Stimulated activated CD8-positive, alpha-beta memory T cell treated with anti-CD3 and anti-CD28 coated beads, Interleukin-15, amount 100 ng/mL, for 48 hours (primary cell): ENCODE measurements at places on chromosomes 7 and 10.

GRCh38 chr10:21099291-21100062 lies 202.4 kb upstream of the NEBL start:
- DNase-seq, result no peak

DNA sequence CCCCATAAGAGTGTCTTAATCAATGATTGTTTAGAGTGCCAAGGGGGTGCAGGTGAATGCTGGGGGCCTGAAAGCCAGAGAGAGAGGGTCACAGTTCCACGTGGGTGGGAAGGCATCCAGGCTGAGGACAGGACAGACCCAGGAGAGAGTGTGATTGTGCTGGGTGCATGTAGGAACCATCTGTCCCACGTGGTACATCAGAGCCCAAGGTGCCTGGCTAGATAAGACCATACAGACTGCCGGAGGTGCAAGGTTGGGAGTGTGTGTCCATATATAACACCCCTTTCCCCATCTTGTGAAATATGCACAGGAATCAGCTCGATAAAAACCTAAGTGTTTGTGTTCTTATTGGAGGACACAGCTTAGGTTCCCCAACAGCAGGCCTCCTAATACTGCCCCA lies 85.5 kb downstream of the WIPF3 start:
- DNase-seq, result no peak

DNA sequence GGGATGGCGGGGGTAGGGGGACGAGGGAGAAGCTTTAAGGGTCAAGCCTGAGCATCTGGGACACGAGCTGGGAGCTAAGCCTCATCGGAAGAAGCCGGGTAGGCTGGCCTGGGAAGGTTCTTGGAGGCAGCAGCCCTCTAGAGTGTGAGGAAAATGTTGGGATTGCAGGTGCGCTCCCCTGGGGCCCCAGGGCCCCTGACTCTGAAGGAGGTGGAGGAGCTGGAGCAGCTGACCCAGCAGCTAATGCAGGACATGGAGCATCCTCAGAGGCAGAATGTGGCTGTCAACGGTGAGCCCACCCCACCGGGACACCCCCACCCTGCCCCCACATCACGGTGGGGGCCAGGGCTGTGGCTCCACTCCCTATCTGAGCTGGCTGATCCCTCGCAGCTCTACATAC lies 6.9 kb downstream of the ZYX start:
- no peak for DNase-seq

- DNase-seq, result no peak
Measured at GRCh38 chr10:81724431-81724830, 150.6 kb upstream of the NRG3 start.

DNA sequence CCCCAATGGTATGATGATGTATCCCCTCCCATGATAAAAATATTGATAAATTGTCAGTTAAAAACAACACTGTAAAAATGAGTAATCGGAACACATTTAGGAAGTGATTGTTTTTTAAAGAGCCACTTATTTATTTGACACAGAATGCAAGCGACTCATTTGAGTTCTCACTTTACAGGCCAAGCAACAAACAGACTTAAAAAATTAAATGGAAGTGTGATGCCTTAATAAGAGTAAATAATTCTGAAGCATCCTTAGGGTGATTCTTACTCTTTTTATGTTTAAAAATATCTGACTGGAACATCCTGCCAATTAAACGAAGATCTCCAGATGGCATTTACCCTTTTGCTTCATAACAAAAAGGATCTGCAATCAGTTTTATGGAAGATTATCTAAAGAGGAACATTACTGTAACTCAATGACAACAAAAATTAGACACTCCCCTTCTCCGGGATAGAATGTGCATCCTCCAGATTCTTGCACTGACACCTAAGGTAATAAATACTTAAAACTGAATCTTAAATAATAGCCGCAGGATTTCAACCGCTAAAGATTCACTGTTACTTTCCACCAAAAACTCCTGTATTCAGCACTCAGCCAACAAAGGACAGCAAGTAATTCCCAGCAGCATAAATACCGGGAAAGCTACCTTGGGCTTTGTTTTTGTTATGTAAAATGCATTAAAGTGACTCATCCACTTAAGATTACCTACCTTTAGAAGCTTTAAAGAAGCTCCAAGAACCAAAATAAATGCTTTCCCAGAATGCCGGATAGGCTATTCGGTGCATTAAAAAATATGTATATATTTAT lies 1.7 kb downstream of the CACNA2D1 start:
- no peak for DNase-seq

DNA sequence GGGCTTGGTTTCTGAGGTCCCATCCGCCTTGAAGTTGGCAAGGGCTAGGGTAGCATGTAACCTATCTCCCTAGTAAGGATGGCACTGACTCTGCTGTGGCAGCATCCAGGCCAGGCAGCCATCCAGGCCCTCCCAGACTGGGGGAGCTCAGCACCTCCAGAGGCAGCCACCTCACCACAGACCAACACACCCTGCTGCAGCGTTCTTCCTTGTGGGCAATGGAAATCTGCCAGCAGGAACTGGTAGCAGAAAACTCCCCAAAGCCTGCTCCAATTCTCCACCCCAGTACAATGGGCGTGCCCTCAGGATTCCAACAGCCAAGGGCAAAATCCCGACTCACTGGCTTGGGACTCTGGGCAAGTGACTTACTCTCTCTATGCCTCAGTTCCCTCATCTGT lies 27.5 kb downstream of the DLG5 start:
- no peak for DNase-seq

DNA sequence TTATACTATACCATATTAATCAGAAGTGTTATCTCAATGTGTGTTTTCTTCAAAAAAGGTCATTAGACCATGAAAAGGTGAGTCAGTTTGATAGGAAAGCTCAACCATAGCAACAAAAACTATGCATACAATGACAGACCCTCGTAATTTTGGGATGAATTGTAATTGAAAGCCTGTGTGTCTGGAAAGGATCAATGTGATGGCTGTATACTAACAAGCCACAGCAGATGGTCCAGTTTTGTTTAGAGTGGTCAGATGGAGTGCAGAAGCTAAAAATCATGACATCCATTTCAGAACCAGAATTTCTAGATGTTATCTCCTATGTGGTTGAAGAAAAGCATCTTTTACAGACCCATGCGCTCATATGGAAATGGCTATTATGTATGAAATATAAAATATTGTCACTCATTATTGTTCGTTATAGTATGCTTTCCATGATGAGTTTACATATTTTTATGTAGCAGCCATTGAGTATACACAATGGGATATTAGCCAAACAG lies 88.3 kb upstream of the CNTNAP2 start:
- no peak for DNase-seq

GRCh38 chr10:110212119-110213006 lies 5.0 kb downstream of the MXI1 start:
- DNase-seq, result no peak

DNA sequence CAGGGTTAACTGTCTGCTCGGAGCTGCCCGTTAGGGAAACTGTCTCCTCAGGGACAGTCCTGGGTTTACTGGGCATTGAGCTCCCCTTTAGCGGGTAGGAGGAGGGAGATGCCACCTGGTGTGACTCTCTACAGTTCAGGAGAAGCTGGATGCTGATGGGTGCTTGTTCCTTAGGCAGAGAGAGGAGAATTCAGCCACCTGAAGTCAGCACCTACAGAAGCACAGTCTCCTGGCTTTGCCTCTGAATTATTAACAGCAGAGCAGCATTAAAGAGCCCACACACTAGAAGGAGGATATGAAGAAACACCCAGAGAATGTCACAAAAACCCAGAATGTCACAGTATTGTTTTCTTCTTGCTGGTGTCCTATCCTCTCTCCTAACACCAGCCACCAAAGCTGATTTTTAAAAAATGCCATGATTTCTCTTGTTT lies 696 bp downstream of the GIMAP4 start:
- no peak for DNase-seq

GRCh38 chr10:116627386-116627933 lies 6.7 kb downstream of the PNLIPRP2 start:
- no peak for DNase-seq

- no peak for DNase-seq
Measured at GRCh38 chr7:105354383-105354782, 34.3 kb downstream of the SRPK2 start.

GRCh38 chr7:158145370-158145769 lies 442.3 kb downstream of the PTPRN2 start:
- DNase-seq, result no peak

GRCh38 chr10:117441361-117441760 lies 66.1 kb upstream of the PDZD8 start:
- DNase-seq, result no peak

DNA sequence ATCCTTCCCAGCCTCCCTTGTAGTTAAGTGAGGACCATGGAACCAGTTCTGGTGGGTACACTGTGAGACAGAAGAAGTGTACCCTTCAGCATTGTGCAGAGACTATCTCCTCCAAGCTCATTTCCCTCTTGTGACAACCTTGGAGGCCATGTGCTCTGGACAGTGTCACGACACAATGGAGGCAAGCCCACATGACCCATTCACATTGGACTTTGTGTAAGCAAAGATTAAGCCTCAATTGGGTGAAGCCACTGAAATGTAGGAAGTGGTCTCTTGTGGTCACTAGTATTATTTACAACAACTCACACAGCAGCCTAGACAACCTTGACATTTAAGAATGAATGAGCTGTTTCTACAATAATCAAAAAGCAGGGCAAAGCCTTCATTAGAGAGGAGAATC lies 124.2 kb downstream of the INHBA start:
- no peak for DNase-seq

- peak; percentile 71 for DNase-seq
Measured at GRCh38 chr10:79984851-79985250, 35.9 kb upstream of the SFTPD start.

DNA sequence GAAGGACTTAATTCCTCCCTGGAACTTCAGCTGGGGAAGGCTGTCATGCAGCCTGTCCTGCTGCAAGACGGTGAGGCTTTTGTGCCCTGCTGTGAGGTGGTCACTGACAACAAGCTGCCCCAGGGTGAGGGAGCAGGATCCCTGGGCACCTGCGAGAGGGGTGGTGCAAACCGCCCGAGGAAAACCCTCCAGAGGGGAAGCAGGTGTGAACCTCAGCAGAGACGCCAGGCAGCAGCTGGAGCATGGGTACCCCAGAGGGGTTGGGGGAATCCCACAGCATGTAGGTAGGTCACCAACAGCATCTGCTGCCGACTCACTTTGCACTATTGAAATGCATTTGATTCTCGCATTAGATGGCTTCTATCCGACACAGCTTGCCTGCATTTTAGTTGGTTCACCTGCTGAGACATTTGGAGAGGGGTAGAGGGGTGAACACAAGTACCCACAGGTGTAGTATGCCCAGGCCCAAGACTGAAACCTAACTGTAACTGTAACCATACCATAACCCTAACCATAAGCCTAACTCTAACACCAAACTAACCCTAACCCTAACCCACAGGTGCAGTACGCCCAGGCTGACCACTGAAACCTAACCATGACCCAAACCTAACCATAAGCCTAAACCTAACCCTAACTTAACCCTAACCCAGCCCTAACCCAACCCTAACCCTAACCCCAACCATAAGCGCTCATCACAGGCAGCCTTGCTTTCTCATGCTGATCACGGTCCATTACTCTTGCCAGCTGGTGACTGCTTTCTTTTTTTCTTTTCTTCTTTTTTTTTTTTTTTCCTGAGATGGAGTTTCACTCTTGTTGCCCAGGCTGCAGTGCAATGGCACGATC lies 85.9 kb downstream of the ELFN1 start:
- no peak for DNase-seq

DNA sequence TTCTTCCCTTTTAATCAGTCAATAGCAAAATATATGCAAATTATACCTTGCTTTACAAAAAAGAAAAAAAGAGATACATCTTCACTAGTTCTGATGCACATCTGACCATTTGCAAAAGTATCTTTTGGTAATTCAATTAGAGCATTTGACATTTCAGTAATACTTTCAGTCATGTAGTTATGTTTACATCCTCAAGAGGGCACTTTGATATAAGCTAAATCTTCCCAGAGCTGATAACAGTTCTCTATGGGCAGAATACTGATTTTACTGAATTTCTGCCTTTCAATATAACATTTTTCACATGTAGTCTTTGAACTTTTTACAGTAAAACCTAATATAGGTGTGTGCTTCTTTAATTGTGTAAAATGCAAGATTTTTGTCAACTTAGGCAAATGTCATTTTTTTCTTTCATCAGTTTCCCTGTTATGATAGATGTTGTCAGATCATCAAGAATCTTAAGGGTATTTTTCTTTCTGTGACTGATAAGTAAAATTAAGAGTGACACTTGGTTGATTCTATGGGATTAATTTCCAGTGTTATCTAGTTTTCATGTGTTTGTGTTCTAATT lies 703.5 kb upstream of the SEMA3D start:
- DNase-seq, result no peak

DNA sequence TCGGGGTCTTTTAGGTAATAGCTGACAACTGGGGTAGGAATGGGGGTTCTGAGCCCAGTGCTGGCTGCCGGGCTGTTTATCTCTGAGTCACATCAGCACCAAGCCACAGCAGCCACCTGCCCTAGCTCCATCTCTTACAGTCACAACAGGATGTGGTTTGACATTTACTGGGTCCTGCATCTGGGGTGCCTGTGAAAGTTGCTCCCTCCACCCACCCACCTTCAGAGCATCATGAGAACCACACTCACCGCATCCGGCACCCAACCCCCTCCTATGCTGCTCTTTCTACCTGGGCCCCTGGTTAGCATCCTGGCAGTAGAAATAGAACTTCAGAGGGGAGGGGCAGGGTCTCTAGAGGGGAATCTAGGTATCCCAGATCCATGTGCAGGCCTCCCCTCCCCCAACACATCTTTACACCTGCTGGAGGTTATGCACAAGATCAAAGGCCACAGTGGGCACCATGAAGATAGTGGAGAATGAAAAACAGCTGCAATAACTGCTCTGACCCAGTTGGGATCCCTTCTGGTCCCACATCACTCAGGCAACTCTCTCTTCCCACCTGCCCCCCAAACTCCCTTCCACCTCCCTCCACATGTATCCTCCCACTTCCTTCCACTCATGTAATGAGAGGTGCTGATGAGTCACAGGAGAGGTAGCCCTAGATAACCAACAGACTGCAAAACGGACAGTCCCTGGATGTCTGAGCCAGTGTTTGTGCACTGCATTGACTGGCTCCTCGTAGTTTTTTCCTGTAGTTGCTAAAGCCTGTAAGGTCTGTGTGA lies 38.2 kb downstream of the PRSS2 start:
- peak; percentile 89 for DNase-seq

GRCh38 chr10:69847883-69848282 lies 46.2 kb downstream of the COL13A1 start:
- no peak for DNase-seq

GRCh38 chr7:89760690-89761089 lies 393.6 kb upstream of the STEAP1 start:
- no peak for DNase-seq

GRCh38 chr7:149799397-149800168 lies 26.2 kb upstream of the ZNF467 start:
- DNase-seq, result no peak

DNA sequence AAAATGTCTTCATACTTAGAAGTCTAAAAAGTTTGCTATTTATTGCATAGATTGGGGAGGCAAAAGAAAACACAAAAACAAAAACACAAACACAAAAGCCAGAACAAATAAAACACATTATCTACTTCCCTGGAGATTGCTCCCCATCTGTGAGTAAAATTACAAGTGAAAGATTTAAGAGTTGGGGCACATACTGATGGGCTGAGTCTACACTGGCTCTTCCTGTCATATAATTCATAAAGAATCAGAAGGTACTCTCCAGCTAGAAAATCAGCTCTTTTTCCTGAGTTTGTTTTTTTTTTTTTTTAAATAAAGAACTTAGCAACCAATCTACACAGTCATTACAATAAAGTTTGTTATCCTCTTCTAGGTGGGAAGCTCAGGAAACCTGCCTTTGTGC lies 192.4 kb upstream of the LRRN3 start:
- no peak for DNase-seq
